Endothelial cell of umbilical vein (primary cell): ENCODE measurements at places on chromosomes 16 and 17.
A peak's percentile ranks its signal among the peaks of the same experiment; 100 is the strongest.

DNA sequence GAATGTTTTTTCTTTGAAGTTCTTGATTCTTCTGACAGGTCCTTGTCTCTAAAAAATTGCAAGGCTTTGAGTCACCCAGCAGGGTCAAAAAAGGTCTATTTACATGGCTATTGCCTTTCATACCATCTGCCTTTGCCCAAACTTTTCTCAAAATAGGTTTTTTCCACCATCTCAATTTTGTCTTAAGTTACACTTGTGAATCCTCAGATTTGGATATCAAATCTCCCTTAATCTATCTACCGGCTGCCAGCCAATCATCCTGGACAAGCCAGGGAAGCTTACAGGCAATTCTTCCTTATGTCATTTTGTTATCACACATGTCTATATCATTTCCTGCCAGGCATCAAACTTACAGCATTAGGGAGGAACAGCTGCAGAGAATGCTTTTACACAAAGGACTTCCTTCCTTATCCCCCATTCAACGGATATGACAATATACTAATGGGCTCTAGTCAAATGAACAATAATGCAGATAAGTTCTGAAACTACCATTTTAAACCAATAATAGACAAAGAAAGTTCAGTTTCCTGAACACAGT lies 104.1 kb upstream of the CORO6 start:
- DNase-seq: peak; percentile 96

- no peak for DNase-seq
Observed at GRCh38 chr16:27852681-27853080, 210.8 kb downstream of the GSG1L start.

- no peak for DNase-seq
Observed at GRCh38 chr16:872436-873242, 72.1 kb upstream of the GNG13 start.

GRCh38 chr16:534135-534534 lies 6.6 kb downstream of the CAPN15 start:
- no peak for DNase-seq

DNA sequence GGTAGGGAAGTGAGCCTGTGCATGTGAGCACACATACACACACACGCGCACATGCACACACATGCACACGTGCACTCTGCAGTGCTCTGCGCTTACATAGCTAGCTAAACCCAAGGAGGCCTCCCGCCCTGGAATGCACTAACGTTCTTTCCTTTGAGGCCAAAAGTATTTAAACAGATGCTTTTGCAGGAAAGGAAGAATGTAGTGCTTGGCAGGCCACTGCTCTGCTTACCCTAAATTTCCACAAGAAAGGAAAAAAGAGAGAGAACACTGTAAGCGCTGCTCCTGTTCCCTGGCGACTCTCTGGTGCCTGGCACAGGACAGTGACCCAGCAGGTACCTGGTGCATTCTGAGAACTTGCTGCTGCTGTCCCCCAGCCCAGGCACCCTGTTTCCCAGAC lies 31.3 kb upstream of the MRPS23 start:
- peak; percentile 37 for DNase-seq
